ENCODE measurements at places on chromosomes 4 and X.

DNA sequence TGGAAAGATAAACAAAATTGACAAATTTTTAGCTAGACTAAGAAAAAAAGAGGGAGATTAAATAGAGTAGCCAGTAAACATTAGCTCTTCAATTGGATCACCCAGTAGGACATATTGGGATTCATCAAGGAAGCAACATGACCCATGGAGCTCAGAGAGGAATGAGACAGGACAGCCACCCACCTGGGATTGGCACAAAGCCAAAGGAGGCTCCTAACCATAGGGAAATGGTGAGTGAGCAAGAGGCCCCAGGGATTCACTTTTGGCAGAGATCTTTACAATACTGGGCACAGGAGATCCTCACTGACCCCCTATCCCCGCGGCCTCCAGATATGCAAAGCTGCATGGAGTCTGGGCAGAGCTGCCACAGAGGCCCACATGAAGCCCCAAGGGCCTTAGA lies 34.8 kb upstream of the CXCL6 start:
- DNase-seq = no peak

DNA sequence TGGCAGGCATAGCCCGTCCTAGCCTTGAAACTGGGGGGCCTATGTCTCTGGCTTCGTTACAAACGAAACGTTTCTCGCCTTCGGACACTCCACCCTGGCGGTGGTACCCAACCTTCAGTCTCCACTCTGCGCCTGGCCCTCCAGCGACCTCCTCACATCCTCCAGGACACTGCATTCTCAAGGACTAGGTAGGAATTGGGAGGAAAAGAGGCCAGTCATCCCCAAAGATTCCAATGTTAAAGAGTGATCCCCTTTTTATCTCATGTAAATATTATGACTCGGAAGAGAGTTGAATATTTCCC lies 2.1 kb upstream of the NKX6-1 start:
- no peak for DNase-seq

- no peak for DNase-seq
Measured at GRCh38 chrX:108731153-108731552, 5.2 kb downstream of the IRS4 start.

- no peak for DNase-seq
Measured at GRCh38 chrX:137567682-137568232, 1.8 kb downstream of the ZIC3 start.

GRCh38 chr4:176150356-176150682 lies 45.1 kb downstream of the SPATA4 start:
- no peak for DNase-seq

GRCh38 chrX:13076176-13076961 lies 31.9 kb upstream of the FAM9C start:
- DNase-seq = no peak

GRCh38 chr4:89363786-89364185 lies 56.2 kb upstream of the GPRIN3 start:
- no peak for DNase-seq

- no peak for DNase-seq
Measured at GRCh38 chrX:105323928-105324327, 103.4 kb upstream of the TEX13A start.

DNA sequence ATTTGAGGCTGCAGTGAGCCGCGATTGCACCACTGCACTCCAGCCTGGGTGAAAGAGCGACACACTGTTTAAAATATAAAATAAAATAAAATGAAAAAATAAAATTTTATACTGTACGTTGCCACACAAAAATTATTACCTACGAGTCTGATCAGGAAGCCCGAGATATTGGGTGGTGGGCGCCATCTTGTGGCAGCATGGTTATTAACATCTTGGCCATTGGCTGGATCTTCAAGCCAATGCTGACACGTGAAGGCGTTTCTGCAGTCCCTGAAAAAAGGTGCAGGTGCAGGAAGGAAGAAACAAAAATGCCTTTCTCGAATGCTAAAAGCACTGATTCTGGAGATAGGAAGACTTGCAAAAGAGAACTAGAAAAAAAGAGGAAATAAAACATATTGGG lies 4.9 kb upstream of the TLR8 start:
- peak; percentile 15 for DNase-seq

GRCh38 chr4:55249476-55249875 lies 96.6 kb upstream of the SRD5A3 start:
- DNase-seq = no peak

DNA sequence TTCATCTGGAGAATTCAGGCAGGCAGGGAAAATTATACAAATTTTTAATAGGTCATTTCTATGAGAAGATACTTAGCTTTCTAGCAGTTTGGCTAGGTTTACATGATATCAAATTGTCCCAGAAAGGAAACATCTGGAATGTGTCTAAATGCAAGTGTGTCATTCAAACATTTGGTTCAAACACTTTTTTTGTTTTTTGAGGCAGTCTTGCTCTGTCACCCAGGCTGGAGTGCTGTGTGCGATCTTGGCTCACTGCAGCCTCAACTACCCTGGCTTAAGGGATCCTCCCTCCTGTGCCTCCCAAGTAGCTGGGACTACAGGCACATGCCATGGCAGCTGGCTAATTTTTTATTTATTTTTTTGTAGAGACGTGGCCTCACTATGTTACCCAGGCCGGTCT lies 31.6 kb downstream of the SPARCL1 start:
- DNase-seq = no peak

DNA sequence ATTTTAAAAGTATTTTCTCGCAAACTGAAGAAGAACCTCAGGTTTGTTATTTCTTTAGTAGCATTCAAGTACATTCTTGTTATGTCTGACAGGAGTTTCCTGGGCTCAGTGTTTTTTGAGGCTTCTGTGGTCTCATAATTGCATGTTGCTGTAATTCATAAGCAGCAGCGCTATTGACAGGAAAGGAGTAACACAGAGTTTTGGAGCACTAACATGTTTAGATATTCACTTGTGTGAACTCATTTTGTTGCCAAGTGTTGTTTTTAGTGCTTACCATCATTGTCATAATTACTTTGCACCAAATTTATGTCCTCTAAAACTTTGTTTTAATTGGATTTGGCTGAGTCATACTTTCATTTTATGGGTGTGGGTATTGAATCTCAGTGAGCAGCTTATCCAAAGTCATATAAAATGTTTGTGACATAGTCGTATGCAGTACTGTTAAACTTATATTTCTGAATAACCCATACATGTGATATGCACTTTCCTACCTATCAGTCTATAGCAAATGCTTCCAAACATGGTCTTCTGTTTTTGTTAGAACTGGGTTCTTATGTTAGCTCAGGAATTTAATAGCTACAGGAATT lies 358.7 kb upstream of the CTSO start:
- DNase-seq = no peak
